ENCODE measurements at places on chromosomes 3 and 15.

DNA sequence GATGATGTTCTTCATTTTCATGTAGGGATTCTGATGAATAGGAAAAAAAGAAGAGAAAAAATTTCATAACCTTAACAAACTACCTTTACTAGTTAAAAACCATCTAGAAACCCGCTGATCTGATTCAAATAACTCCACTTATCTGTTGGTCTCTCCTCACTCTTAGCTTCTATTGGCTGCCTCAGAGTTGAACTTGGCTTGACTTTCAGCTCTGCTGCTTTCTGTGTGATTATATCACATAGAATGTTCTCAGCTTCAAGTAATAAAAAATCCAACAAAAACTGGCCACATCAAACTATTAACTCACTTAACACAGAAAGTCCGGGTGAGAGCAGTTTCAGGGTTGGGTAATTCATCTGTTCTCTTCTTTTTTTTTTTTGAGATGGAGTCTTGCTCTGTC lies 126.8 kb upstream of the RASGRP1 start:
- DNase-seq: no peak

GRCh38 chr3:142601713-142602112 lies 5.5 kb downstream of the PLS1 start:
- no peak for DNase-seq

GRCh38 chr3:18716821-18717220 lies 291.7 kb upstream of the SATB1 start:
- DNase-seq: no peak

GRCh38 chr3:121988146-121988545 lies 33.9 kb downstream of the ILDR1 start:
- no peak for DNase-seq

DNA sequence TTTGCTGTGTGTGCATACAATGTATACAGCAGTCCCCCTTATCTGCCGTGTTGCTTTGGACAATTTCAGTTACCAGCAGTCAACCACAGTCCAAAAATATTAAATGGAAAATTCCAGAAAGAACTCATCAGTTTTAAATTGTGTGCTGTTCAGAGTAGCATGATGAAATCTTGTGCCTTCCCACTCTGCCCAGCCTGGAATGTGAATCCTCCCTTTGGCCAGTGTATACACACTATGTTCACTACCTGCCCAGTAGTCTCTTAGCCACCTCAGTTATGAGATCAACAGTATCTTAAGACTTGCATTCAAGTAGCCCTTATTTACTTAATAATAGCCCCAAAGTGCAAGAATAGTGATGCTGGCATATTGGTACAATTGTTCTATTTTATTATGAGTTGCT lies 133.6 kb upstream of the ABHD17C start:
- DNase-seq: peak; percentile 24

- no peak for DNase-seq
Measured at GRCh38 chr3:155714295-155714718, 30.6 kb downstream of the PLCH1 start.

DNA sequence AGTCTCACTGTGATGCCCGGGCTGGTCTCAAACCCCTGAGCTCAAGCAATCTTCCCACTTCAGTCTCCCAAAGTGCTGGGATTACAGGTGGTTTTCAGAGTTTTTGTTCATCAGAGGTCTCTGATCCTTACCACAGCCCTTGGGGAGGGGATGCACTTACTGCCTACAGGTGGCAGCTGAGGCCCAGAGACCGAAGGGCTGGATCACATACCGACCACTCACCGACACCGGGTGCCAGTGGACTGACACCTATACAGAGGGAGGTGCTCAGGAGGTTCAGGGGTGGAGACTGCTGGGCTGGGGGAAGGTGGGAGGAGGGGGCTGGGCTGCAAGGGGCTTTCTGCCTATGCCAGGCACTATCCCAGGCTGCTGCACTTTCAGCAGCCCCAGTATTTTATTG lies 19.5 kb downstream of the DUSP7 start:
- DNase-seq: no peak

GRCh38 chr3:72274493-72275330 lies 489.8 kb upstream of the PROK2 start:
- DNase-seq: peak; percentile 74
